ENCODE measurements at places on chromosomes 16 and 17.

GRCh38 chr17:74403512-74404137 is 28.3 kb upstream of the GPRC5C start:
- DNase-seq = no peak

GRCh38 chr17:30429155-30429554 is 48.1 kb upstream of the GOSR1 start:
- peak; percentile 57 for DNase-seq

GRCh38 chr16:56506941-56507340 is 12.9 kb downstream of the BBS2 start:
- peak; percentile 20 for DNase-seq

DNA sequence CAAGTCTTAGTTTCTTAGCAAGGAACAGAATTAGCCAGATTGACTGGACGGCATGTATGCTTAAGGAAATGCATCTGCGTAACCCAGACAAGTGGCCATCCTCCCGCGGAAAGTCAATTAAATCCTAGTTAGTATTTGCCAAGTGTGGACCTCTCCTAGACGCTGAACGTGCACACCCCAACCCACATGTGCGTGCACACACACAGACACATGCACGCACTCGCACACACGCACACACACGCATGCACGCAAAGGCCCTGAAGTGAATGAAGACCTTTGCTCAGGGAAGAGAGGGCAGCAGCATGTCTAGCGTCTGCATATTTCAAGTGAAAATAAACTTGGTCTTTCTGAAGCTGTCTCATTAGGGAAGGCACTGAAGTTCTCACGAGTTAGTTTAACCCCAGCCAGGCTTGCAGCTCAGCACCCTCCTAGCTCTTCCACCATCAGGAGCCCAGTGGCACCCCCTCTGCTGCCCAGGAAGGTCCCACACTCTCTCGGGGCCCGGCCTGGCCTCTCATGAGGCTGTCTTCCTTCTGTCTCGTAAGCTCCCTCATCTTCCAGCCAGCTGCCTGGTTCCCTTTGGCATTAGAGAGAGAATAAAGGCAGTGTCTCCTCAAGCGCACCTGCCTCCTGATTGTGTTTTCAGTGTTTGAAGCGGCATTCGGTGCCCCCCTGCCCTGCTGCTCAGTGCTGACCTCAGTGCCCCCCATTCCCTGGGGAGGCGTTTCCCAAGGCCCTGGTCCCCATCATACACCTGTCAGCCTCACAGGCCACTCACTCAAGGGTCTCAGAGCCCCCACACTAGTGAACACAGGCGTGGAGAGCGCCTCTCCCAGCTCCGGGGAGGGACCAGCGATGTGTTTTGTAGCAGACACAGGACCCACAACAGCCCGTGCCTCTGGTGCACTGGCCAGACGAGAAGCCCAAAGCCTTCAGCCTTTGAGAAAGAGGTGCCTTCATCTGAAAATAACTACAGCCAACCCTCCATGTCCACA is 52.2 kb upstream of the CHMP6 start:
- no peak for DNase-seq

- no peak for DNase-seq
These were observed 27.5 kb downstream of the LRRC75A start for GRCh38 chr17:16464303-16465051.

DNA sequence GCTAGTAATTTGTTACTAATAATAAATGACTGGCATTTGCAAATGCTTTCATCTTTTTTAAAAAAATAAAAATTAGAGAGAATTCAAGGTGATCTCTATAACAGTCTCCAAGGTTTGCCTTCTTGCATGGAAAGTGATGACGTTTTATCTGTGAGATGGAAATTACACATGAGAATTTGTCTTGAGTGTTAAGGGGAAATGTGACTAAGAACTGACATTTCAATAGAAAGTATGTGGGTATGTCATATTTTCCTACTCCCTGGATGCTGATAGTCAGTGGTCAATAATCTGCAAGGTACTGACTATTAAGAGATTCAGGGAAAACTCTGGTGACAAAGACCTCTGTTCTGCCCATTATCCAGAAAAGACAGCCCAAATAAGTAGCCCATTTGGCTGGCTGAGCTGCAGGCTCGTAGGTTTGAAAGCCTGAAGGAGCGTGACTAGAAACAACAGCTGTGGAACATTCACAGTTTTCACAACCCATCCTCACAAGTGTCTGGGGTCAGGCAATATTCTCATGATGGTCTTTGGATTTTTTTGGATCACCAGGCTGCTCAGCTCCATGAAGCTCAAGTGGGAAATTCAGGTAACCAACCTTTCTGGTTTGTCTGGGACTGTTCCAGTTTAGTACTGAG is 49.7 kb upstream of the WSCD1 start:
- DNase-seq = no peak

DNA sequence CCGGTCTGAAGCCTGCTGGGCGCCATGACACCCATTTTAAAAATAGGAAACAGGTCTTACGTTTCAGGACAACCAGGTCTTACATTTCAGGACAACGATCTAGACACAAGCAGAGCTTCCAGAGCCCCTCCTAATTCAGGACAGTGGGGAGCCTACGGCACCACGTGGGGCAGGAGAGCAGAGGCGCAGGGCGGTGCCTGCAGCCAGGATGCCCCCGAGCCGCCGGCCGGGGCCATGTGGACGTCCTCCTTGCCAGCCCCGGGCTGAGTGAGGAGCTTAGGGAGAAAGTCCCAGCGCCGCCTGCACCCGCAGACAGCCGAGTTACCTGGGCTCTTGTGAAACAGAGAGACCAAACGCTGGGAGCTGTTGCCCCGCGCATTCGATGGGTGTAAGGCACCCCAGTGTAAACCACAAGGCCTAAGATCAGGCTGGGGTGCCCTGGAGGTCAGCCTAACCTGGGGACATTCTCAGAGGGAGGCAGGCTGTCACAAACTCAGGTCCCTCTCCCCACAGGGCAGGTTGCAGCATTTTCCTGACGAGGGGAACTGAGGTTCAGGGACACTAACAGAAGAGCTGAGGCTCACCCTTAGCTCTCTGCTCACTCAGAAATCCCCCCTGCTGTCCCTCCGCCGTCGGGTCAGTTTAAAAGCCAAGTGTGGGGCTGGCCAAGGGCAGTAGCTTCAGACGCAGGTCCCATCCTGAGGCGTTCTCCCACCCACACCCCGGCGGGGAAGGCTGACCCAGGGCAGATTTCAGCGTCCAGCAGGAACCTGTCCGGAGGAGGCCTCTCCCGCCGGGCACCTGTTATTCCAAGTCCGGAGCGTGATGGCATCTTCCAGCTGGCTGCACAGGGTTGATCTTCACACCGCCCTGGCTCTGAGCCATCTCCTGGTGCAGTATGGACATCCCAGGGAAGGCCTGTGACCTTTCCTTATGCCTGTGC is 1.8 kb upstream of the NOTUM start:
- DNase-seq = no peak

Data from AG09309 (cell line).